ENCODE measurements at places on chromosomes 12 and 14.
A peak's percentile ranks its signal among the peaks of the same experiment; 100 is the strongest.

- ATAC-seq = no peak
Observed at GRCh38 chr12:117090388-117090787, 8.8 kb downstream of the TESC start.

GRCh38 chr12:73892201-73892600, 645.4 kb upstream of the ATXN7L3B start:
- ATAC-seq = no peak

GRCh38 chr12:131413006-131413405, 297.9 kb upstream of the SFSWAP start:
- no peak for ATAC-seq

DNA sequence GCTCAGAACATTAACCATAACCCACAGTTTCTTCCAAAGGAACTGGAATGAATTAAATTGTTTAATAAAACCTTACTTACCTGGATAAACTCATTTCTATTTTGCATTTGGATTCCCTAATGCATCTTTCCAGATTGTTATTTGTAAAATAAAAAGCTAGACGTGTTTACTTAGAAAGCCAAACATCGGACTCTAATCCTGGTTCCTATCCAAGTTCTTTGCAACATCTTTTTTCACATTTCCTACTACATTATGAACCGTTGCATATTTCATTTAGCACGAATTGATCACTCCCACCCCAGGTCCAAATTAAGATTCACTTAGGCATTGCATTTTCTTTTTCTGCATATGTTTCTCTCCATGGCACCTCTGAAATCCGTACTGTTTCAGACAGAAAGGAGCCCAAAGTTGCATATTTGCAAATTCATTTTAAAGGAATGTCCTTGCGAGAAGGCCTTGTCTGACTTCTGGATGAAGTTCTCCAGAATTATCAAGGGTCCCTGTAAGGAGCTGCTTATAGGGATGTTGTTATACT, 164.4 kb upstream of the GSC start:
- no peak for ATAC-seq

- no peak for ATAC-seq
Observed at GRCh38 chr12:53380794-53381730, 1.1 kb downstream of the SP1 start.

DNA sequence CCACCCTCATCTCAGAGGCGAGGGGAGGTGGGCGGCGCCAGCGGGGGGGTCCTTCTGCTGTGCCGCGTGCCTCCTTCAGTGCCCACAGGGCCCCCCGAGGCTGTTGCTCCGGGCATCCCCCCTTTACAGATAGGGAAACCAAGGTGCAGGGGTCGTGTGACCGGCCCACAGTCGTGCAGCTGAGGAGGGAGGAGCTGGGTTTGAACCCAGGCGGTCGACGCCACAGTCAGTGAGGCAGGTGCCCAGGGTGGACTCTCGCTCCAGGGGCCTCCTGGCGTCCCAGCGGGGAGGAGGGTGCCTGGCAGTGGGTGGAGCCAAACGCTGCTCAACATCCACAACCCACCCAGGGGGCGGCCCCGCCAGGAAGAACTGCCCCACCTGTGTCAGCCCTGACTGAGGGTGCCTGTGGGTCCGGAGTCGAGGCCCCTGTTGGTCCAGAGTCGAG, 8.6 kb downstream of the GALNT9 start:
- no peak for ATAC-seq

- ATAC-seq = peak; percentile 63
Observed at GRCh38 chr12:64633940-64634337, 23.6 kb downstream of the RASSF3 start.

DNA sequence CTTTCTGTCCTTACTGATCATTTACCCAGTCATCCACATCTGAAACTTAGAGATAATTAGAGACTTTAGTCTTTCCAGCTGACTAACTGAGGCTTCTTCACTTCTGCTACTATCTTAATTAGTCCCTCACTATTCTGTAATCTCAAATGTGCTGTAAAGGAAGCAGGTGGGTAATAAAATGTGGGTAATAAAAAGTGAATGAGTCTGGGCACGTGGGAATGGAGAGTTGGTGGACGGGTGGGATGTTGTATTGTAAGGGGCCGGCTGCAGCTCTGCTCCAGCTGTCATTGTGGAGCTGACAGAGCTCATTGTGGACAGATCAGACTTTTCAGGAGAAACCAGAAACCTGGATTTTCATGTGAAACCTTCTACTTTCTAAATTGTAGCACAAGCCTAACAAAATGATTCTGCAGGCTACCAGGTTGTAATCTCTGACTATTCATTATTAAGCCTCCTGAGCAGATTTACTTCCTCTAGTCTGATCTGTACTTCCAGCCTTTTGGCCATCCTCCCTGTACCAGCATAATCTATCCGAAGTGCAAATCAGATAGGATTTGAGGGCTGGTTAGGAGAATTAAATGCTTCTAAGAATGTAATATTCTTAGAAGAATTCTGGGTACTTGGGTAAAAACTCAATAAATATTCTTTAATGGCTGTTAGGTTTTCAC, 42.0 kb upstream of the BMAL2 start:
- ATAC-seq = no peak

GRCh38 chr12:56129206-56129941, 1.3 kb downstream of the ESYT1 start:
- peak; percentile 2 for ATAC-seq

DNA sequence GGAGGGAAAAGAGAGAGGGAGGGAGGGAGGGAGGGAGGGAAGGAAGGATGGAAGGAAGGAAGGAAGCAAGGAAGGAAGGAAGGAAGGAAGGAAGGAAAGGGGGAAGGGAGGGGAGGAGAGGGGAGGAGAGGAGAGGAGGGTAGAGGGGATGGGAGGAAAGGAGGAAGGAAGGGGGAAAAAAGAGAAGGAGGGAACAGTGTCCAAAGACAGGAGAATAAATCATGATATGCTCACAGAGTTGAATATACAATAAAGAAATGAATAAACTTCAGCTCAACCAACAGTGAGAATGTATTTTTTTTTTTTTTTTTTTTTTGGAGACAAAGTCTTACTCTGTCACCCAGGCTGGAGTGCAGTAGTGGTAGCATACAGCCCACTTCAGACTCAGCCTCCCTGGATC, 4.0 kb downstream of the OR6J1 start:
- ATAC-seq = no peak

DNA sequence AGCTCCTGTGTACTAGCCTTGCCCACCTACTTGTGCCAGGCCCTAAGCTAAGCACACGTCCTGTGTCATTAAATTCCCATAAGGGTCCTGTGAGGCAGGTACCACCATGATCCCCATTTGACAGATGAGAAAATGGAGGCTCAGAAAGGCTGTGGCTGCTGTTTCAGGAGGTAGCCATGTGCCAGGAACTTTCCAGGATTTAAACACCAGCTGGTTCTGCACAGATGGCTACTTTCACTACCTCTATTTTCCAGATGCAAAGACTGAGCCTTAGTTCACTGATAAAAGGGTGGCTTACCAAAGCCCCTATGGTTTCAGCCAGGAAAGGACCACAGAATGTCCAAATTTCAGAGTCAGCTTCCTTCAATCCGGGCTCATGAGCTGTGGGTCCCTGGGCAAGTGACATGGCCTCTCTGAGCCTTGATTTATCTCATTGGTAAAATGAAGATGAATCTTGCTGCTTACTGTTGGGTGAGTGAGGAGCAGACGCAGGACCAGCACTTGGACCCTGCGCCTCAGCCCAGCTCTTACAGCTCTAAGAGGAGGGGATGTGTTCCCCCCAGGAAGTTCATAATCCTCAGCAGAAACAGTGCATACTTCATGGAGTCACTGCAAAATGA, 23.5 kb downstream of the CMKLR1 start:
- no peak for ATAC-seq

- ATAC-seq = no peak
Observed at GRCh38 chr12:119692997-119693396, 25.1 kb downstream of the PRKAB1 start.

DNA sequence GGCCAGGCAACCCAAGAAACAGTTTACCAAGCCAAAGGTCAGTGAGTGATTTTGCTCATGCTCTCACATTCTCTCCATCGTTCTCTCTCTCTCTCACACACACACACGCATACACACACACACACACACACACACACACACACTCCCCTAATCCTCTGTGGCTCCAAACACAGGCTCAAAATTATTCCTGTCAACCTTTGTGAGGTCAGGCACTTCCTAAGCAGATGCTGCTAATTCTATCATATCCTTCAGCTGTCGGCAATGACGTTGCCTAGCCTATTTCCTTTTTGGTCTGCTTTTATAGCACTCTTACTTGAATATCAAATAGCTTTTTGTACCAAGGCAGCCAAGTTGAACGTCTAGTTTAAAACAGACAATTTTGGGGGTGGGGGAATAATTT, 98.9 kb upstream of the EGLN3 start:
- ATAC-seq = no peak

DNA sequence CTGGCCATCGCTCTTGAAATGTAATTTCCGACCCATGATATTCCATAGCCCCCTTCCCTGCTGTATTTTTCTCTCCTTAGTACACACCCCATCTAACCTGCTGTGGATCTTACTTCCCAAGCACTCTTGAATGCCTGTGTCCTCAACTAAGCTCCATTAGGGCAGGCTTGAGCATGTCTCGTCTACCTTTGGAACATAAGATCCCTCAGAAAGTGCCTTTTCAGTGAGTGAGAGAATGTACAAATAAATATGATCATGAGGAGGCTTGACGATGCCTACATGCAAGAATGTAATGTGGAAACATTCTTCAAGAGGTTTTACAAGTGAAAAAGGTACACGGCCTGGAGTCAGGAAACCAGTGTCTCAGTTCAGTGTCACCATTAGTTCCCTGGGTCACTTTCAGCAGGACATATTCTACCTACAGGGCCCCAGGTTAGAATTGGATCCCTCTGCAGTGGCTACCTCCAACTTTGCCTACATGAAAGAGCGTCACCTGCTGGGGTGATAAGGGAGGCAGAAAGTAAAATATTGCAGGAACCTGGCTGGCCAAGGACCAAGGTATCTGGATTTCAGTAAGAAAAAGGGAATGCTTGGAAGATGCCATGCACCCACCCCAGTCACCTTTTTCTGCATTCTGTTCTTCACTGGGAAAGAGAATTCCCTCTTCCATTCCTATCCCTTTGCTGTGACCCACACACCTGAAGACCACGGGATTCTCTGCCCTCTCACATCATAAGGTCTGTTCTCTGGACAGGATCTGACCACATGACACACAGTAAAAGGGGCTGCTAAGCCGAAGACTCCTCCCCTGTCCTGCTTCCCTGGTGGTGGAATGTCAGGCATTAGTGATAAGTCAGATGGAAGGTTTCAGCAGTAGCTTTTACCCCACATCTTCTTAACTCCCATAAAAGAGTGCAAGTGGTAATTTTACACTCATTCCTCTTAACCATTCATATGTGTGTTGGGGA, 24.6 kb upstream of the SERPINA1 start:
- ATAC-seq = no peak

GRCh38 chr14:74875941-74876913, at the start of gene PROX2:
Gene PROX2 (minus strand): TSS chr14:74876145. CDS start chr14:74863834, 12,311 bp downstream.
- ATAC-seq = no peak

- ATAC-seq = no peak
Observed at GRCh38 chr12:88844426-88844825, 264.2 kb upstream of the KITLG start.

DNA sequence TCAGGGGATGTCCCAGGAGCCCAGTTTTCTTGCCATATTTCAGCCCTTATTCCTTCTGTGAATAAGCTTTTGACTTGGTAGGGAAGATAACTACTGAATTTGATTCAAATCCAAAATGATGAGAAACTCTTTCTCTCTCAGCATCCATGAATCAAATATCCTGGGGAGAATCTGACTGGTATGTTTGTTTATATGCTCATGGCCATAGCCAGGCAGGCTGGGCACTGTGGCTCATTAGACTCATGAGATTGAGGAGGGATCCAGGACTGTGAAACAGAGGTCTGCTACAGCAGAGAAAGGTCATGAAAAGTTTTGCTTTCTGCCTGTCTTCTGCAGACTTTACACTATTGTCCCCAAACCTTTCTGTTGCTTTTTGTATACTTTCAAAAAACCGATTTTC, 346.4 kb upstream of the ATP2B1 start:
- no peak for ATAC-seq

- no peak for ATAC-seq
Observed at GRCh38 chr12:26800858-26801257, 32.1 kb downstream of the ITPR2 start.

DNA sequence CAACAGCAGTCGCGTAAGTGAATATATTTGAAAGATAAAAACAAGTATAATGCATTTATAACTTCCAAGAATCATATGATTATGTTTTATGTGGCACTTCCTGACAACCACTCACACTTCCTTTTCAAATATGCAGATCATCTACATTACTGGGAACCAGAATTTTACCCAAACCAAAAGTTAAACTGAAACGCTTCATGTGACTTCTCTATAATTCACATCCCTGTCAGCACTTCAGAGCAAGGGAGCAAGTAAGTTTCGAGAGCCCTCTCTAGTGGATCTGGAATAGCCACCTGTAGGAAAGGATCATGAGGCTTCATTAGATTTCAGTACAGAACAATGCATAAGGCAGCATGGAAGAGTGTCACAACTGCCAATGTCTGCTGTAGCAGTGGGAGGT, 13.7 kb upstream of the ALX1 start:
- no peak for ATAC-seq

DNA sequence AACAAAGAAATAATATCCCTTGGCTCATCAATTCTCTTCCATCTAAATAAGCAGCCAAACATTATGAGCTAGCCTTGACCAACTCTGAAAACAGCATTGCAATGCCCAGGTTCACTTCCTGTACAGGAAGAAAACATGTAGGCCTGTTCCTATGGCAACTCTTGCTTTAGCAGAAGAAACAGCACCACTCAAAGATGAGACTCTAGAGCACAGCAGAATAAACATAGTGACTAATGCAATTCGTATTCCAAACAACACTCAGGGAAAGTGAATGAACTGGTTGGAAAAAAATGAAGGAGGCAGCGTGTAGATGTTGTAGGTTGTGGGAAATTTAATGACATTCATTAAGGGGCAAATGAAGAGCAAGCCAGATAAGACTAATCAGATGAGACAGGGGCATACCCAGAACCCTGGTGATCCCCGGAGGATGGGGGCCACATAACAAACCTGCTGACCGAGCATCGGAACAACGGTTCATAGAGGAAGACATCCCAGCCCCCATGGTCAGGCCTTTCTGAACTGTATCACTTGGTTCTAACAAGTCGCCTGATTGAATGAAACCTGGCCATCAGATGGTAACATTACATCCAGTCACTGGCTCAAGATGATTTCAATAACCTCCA, 9.0 kb downstream of the ARHGDIB start:
- ATAC-seq = peak; percentile 39

GRCh38 chr14:99155173-99156089, 116.6 kb downstream of the BCL11B start:
- ATAC-seq = no peak

- ATAC-seq = peak; percentile 86
Observed at GRCh38 chr14:58152014-58152857, at the start of gene ARMH4. Gene ARMH4 (minus strand): TSS chr14:58152213. CDS start chr14:58139358, 12,855 bp downstream.

GRCh38 chr14:99052467-99052866, 219.5 kb downstream of the BCL11B start:
- ATAC-seq = no peak

- no peak for ATAC-seq
Observed at GRCh38 chr12:3087758-3088650, 10.8 kb downstream of the TSPAN9 start.

- no peak for ATAC-seq
Observed at GRCh38 chr12:108447168-108447832, 67.8 kb upstream of the FICD start.

Measured in activated CD4-positive, CD25-positive, alpha-beta regulatory T cell treated with anti-CD3 and anti-CD28 coated beads, Interleukin-2, amount 50 U/mL, for 24 hours (primary cell).